ENCODE measurements at places on chromosomes 6 and 20.

DNA sequence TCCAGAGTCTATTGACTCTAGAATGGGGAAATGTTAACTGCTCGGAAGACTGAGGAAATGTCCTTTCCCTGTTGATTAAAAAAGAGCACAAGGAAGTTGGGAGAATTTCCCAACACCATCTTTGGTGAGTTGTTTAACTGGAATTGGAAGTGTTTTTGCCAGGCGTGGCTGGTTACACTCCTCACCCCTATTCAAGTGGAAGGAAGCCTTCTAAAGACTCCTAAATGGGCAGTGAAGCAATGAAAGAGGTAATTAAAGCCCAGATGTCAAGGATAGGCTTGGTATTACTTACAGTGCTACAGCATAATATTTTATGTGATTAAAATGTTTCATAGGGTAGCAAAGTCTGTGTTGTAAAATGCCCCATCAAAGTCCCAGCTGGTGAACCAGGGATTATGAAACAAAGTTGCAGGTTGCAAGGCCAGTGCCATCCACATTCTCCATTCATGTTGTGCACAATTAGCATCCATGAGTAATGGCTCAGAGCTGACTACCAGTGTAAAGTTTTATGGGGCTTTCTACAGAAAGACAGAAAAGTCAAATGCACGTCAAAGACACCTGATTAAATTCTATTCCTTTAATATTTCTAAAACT is 52.6 kb downstream of the BTBD3 start:
- no peak for DNase-seq

GRCh38 chr20:46342451-46343347 is 34.4 kb upstream of the CDH22 start:
- DNase-seq: no peak

DNA sequence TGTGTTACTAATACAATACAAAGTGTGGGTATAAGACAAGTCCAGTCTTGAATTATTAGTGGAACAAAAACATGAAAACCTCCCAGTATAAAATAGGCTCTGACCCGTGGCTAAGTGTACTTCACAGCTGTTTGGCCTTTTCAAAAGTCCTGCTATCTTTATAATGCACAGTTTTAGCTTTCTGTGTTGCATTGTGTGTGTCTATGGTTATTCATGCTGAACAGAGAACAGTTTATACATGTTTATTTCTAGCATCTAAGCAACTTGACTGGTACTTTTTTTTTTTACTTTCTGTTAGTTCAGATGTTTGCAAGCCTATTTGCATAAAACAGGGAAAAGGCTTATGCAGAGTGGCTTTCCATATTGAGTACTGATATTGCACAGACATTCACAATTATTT is 119.2 kb upstream of the CCN2 start:
- DNase-seq: no peak

DNA sequence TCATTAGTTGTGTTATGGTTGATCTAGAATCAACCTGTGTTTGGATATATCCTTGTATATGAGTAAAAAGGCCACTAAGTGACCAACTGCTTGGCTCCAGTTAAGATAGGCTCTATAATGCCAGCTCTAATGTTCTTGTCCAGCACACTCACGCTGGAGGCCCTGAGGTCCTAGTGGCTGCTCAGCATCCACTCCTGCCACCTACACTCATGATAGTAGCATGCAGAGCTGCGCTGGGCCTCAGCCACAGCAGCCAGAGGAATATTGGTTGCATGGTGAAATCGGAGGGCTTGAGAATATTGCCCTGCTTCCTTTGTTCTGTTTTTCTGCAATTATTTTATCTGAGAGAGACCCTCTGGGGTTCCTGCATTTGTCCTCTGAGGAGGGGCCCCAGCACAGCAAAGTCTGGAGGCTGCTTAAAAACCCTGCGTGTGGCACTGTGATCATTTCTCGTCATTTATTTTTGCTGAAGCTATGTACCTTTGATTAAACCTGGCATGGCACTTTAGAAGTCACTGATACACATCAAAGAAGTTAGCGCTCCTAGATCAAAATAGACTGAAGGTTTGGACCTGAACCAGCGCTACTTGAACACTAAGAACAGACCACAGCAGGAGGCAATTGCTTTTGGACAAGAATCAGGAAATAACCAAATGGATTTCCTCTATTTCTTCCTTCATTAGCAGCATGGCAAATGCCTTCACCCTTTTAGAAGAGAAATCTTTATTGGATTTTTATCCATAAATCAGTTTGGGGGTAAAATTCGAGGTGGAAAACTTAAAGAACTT is 398.4 kb upstream of the ID4 start:
- no peak for DNase-seq

DNA sequence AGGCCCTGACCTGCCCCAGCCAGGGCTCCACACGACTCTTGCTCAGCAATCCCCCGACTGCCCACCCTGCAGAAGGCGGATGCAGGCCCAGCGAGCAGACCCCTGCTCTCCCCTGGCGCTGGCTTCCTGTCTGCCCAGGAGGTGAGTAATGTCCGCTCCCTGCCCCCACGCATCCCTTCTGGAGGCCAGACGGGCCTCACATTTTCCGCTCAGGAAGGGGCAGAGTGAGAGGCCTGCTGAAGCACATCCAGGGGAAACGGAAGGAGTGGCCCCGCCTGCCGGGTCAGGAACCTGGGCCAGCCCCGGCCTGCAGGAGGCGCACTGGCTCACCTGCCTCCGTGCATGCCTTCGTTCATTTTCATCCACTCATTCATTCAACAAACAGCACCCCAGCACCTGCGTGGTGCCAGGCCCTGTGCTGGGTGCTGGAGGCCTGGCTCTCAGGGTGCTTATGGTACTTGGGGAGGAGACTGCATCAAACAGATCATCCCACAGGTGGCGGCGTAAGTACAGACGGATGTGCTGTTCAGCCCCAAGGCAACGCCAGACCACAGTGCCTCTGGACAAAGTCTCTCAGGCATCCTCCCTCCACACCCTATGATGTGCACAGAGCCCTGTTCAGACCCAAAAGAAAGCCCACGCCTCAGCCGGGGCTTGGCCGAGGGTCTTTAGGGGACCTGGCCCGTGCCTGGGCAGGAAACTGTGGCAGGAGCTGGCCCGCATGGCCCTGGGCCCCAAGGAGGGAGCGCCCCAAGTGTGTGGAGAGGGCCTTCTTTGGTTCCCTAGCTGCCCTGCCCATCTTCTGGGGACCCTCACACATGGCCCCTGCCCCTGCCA is 112.1 kb downstream of the ASXL1 start:
- no peak for DNase-seq

DNA sequence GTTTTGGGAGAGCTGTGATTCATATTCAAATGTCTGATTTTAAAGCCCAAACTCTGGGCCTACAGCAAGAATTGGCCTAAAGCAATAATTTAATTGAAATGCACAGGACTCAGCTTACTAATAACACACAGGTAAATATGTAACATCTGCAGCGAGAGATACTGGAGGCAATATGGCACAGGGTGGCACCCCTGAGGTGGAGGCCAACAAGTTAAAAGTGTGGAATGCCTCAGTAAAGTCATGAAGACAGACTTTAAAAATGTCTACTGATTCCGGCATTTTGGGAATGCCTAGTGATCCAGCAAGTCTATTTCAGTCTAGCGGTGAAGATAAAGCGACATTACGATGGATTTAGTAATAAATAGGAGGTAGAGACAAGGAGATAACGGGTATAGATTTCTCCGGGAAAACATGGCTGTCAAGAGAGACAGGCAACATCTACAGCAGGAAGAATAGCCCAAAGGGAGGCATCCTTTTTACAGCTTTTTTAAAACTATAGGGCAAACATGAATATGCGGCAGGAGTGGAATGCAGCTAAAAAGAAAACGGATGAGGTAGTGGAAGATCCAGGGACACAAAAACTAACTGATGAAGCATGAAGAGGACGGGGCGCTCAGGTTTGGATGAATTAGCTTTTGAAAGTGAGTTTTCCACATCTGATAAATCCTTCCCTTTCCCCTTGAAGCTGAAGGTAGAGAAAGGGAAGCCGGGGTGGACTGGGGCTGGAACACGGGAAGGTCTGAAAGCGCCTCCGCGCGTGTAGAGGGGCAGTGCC is 1.2 kb downstream of the NANP start:
- no peak for DNase-seq

DNA sequence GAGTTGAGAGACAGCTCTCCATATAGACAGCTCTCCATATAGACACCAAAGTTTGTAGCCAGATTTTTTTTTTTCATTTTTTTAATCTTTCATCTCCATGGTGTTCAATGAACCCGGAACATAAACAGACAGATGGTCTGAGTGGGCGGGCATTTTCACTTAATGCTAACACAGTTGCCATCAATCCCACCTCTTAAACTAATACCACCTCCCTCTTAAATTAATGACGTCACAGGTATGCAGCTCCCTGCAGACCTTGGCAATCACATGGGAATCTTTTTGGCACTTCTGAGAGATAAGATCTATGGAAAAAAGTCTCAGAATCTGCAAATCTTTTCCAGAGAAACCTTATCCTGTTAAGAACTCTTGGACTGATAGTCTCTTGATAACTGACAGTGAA is 43.2 kb downstream of the PFDN4 start:
- DNase-seq: no peak

DNA sequence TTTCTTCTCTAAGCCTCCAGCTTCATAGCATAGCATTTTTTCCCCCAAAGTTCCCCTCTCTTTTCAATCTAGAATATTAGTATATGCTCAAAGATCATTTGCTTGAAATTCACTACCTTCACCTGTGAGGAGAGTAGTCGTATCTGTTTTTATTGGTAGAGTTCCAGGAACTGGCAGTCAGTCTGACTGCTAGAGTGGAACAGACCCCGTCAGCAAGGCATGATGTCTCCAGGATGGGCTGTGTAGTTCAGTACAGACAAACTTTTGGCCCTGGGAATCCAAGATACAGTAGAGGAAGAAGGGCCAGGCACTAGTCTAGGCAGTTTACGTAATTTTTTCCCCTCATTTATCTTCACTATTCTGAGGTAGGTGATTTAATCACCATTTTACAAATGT is 29.1 kb downstream of the RALY start:
- DNase-seq: no peak

DNA sequence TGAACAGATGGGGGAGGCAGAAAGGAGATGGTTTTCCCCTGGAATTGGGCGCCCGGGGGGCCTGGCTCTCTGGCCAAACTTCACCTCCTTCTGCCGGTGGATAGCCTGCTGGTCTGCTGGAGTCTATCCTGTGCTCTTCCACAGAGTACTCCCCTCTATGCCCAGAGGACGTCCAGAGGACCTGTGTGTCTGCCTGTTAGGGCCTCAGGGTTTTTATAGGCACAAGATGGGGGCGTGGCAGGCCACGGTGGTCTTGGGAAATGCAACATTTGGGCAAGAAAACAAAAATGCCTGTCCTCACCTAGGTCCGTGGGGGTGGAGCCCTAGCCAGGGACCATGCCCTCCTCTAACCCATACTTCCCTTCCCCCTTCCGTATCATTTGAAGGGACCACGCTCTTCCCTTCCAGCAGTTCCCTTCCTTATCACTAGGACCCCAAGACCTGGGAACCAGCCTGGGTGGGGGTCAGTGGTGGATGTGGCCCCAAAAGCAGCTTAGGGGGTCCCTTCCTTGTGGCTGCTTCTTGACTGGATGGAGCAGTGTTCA is 53.6 kb upstream of the ZNF337 start:
- DNase-seq: no peak

DNA sequence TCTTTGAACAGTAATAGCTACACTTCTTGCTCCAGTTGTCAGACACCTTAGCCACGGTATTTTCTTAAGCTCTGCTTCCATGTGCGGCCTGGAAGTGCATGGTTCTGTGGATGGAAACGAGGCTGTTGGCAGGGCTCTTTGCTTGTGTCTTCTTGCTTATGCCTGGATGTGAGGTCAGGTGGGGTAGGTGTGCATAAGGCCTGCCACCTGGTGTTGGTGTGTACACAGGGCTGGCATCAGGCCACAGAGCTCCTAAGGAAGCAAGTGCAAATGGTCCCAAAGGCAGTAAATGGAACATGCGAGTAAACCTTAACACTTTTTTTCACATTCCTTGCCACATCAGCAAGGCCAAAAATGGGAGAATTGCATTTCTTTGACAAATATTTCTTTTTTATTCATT is 158.1 kb upstream of the GMDS start:
- DNase-seq: no peak

DNA sequence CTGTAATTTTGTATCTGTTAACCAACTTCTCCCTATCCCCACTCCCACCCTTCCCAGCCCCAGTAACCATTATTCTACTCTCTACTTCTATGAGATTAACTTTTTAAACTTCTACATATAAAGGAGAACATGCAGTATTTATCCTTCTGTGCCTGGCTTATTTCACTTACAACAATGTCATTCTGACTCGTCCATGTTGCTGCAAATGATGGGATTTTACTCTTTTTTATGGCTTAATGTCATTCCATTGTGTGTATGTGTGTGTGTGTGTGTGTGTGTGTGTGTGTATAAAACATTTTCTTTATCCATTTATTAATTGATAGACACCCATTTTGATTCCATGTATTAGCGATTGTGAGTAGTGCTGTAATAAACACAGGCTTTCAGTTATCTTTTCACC is 76.1 kb downstream of the COL19A1 start:
- no peak for DNase-seq

DNA sequence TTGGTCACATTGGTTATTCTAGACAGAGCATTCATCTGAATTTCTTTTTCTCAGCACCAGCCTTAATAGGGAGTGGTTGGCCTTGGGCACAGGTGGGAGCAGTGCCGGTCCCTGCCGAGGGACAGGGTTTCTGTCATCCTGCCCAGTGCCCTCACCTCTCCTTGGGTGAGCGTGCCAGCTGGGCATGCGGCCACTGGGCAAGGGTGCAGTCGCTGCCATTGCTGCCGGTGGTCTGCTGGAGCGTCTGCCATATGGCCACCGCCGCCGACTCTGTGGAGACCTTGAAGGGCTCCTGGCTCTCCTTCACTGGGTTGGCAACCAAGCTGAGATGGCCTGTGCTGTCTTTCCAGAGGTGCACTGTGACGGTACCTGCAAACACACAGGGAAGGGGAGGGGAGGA is 16.4 kb upstream of the UQCC2 start:
- no peak for DNase-seq

DNA sequence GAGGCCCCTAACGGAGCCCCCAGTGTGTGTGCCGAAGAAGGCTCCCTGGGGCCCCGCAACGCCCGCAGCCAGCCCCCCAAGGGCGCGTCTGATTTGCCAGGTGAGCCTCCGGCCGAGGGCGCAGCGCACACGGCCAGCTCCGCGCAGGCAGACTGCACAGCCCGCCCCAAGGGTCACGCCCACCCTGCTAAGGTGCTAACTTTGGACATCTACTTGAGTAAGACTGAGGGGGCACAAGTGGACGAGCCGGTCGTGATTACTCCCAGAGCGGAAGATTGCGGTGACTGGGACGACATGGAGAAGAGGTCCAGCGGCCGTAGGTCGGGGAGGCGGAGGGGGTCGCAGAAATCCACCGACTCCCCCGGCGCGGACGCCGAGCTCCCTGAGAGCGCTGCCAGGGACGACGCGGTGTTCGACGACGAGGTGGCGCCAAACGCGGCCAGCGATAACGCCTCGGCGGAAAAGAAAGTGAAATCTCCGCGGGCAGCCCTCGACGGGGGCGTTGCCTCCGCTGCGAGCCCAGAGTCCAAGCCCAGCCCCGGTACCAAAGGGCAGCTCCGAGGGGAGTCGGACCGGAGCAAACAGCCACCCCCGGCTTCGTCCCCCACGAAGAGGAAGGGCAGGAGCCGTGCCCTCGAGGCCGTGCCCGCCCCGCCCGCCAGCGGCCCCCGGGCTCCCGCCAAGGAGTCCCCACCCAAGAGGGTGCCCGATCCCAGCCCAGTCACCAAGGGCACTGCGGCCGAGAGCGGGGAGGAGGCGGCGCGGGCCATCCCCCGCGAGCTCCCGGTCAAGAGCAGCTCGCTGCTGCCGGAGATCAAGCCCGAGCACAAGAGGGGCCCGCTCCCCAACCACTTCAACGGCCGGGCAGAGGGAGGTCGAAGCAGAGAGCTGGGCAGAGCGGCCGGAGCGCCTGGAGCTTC is 117.0 kb downstream of the RTN4IP1 start:
- peak; percentile 76 for DNase-seq
